Skeletal muscle cell (primary cell): ENCODE measurements at places on chromosomes 6 and 20.

- DNase-seq: no peak
Measured at GRCh38 chr6:157761331-157761921, 61.6 kb upstream of the SNX9 start.

DNA sequence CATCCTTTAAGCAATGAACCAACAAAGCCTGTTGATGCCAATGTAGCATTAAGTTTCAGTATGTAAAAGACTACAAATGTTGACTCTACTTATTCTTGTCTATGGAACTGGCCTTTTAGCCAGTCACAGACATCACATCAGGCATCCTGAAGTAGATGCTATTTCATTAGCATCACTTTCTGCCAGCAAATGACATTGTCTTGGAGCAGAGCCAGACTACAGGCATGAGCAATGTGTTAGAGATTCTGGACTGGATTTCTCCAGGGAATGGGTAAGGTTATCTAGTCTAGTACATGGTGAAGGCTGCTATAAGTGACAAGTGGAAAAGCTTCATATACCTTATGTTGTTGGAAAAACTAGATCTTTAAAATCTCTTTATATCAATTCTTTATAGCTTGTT, 142.9 kb downstream of the ADGRB3 start:
- DNase-seq: peak; percentile 77

- DNase-seq: peak; percentile 29
Measured at GRCh38 chr6:36094753-36095496, 35.4 kb upstream of the MAPK13 start.

- DNase-seq: no peak
Measured at GRCh38 chr20:61765081-61765870, 300.4 kb downstream of the TAF4 start.

- DNase-seq: no peak
Measured at GRCh38 chr6:79203753-79204253, 30.7 kb downstream of the HMGN3 start.

- DNase-seq: no peak
Measured at GRCh38 chr6:121717686-121718085, 282.2 kb downstream of the GJA1 start.

DNA sequence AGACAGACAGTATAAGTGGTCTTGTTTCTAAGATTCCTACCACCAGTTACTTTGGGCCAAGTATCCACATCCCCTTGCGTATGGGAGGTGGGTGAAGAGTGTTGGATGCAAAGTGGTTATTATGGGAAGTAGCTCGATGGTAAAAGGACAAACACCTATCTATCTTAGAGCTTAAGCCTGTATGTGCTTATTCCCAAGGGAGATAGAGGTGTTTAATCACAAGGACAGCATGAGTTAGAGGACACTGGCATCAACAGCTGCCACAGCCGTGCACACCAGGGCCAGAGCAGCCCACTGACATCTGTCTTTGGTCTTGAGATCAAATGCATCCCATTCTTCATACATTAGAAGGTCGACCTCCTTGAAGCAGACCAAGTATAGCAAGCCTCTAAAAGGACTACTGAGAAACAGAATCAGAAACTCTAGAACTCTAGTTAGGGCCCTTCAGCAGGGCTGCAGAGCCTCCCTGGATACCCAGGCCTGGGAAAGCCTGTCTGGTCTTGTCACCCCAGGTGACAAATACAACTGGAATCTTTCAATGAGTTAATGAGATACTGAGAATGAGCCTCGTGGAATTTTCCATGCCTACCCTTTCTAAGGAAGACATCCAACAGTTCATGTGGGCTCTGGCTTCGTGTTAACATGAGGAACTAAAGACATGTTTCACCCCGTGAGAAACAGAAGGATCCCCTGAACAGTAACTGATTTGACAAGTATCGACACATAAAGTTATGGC, 28.7 kb downstream of the TXNDC5 start:
- no peak for DNase-seq

DNA sequence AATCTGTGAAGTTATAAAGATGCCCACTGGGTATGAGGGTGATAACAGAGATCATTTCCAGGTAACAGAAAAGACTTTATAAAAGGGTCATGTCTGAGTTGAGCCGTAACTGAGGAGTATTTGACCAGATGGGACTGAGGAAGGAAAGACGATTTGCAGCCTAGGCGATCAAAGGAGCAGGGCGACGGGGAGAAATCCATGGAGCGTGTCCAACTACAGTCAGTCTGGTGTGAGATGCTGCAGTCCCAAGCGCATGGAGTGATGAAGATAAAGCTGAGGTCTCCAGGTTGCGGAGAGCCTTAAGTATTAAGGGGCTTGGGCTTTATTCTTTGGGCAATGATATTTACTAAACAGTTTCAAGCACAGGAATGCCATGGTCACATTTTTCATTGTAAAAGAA, 166.7 kb downstream of the PRKN start:
- DNase-seq: no peak

DNA sequence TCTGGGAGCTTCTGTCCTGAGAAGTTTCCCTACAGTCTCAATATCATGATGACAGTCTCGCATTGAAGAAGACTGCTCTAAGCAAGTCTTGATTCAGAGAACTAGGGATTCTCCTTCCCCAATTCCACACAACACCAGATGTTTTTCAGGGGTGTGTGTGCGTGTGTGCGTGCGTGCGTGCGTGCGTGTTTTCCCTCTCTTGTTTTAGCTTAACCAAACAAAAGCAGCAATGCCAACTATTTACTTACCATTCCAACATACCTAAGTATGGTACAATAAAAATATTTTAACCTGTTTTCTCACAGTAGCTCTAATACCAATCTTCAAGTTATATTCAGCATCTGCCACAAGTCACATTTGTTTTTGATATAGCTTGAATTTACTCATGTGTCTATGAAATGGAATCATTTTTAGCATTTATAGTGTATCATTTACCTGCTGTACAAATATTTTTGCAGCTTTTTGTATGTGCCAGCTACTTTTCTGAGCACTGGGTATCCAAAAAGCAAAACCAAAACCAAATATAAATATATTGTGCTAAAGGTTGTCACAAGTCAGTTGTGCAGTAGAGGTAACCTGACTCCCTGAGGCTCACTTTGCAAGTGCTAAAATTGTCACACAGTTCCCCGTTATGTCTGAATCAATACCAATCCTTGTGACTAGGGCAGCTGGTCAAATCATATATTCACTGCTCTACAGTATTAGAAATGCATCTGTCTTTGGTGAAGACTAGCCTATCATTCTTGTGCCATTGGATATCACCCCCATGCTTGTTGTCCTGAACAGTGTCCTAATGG, 21.7 kb upstream of the MYLIP start:
- no peak for DNase-seq

- DNase-seq: no peak
Measured at GRCh38 chr20:35909176-35909575, 45.1 kb downstream of the SCAND1 start.

GRCh38 chr20:8640461-8640860, 428.4 kb upstream of the PLCB4 start:
- DNase-seq: no peak

DNA sequence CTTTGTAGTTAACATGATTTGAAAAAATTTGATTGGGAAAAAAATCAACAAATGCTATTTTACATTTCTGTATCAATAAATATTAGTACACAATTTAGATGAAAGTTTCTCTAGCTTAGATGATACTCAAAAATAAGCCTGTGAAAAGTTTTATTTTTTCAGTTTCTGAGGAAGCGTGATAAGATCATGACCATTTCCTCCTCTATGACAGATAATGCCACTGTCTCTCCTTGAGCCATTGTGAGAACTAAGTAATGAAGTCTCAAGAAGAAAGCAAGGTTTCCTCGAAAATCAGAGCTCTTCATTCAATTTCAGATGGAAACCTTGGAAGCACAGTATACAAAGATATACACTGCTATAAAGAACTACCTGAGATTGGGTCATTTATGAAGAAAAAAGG, 395.0 kb downstream of the HDGFL1 start:
- no peak for DNase-seq

DNA sequence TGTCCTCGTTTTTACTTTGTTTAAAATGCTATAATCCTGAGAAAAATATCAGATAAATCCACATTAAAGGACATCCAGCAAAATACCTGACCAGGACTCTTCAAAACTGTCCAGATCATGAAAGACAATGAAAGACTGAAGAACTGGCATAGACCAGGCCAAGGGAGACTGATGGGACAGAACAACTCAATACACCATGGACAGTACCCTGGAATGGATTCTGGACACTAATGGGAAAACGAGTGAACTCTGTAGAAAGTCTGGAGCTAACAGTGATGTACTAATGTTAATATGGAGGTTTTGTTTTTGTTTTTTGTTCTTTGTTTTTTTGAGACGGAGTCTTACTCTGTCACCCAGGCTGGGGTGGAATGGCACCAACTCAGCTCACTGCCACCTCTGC, 461.4 kb downstream of the CD83 start:
- DNase-seq: no peak

DNA sequence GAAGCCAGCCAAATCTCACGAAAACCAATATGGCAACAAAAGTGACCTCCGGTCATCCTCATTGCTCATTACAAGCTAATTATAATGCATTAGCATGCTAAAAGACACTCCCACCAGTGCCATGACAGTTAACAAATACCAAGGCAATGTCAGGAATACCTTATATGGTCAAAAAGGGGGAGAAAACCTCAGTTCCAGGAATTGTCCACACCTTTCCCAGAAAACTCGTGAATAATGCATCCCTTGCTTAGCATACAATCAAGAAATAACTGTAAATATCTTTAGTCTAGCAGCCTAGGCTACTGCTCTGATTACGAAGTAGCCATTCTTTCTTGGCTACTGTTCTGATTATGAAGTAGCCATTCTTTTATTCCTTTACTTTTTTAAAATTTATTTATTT, 112.5 kb upstream of the FKBP1C start:
- no peak for DNase-seq

DNA sequence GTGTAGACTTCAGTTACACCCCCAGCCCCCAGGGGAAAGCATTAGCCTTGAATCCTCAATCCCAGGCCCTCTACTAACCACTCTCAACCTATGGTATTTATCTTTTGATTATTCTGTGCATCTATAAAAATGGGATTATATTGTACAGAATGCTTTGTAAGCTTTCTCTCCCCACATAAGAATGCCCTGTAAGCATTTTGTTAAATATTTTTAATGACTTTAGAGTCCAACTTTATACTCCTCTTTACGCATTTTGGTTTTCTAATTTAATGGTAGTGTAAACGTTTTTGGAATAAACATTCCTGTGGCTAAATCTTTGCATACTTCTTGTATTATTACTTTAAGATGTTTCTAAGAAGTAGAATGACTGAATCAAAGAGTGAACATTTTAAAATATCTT, 35.4 kb downstream of the FBXO9 start:
- no peak for DNase-seq

- no peak for DNase-seq
Measured at GRCh38 chr6:66717801-66718200, 1010.8 kb upstream of the EYS start.

DNA sequence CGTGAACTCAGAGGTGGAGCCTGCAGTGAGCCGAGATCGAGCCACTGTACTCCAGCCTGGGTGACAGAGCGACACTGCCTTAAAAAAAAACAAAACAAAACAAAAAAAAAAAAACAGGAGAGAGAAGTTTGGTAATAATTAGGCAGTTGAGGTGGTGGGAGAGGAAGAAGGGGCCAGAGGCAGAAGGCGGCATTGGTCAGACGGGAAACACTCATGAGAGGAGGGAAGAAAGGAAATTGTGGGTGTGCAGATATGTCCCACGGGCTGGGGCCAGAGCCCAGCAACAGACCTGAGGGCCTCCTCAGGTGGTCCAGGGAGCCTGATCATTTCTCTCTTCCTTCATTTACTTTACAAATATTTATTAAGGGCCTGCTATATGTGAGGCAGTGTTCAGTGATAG, 20.0 kb downstream of the SULF2 start:
- DNase-seq: no peak

DNA sequence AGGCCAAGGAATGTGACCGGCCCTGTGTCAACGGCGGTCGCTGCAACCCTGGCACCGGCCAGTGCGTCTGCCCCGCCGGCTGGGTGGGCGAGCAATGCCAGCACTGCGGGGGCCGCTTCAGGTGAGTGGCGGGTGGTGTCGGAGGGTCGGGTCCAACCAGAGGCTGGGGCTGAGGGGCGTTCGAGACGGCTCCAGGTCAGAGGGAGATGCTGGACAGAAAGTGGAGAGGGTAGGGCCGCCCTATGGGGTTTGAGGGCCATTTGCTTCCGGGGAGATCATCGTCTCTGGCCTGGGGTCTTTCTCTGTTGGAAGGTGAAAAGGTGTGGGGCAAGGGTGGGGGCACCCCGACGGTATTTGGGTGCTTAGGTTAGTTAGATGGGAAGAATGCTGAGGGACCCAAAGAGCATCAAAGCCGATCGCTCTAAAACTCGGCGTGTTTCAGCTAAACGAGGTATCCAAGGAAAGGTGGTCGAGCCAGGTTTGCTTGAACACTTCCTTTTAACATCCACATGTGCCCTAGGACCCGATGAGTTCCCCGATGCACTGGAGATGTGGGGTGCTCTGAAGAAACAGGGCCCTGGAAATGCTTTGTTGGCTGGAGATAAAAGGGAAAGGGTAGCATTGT, 691 bp downstream of the ATRN start:
- no peak for DNase-seq

- DNase-seq: no peak
Measured at GRCh38 chr6:90121982-90122381, 174.7 kb downstream of the BACH2 start.

DNA sequence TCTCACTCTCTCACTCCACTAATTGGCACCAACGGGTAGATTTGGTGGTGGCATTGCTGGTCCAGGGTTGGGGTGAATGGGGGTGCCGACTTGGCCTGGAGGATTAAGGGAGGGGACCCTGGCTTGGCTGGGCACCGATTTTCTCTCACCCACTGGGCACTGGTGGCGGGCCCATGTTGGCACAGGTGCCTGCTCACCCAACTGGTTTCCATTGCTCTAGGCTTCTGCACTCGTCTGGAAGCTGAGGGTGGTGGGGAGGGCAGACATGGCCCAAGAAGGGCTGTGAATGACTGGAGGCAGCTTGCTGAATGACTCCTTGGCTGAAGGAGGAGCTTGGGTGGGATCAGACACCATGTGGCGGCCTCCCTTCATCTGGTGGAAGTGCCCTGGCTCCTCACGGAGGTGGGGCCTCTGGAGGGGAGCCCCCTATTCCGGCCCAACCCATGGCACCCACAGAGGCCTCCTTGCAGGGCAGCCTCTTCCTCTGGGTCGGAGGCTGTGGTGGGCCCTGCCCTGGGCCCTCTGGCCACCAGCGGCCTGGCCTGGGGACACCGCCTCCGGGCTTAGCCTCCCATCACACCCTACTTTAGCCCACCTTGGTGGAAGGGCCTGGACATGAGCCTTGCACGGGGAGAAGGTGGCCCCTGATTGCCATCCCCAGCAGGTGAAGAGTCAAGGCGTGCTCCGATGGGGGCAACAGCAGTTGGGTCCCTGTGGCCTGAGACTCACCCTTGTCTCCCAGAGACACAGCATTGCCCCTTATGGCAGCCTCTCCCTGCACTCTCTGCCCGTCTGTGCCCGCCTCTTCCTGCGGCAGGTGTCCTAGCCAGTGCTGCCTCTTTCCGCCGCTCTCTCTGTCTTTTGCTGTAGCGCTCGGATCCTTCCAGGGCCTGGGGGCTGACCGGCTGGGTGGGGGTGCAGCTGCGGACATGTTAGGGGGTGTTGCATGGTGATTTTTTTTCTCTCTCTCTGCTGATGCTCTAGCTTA, 11.2 kb downstream of the VEGFA start:
- DNase-seq: no peak

GRCh38 chr20:57648878-57649616, 28.8 kb upstream of the ZBP1 start:
- DNase-seq: no peak
